GM13976 (cell line): ENCODE measurements at places on chromosomes 11 and 22.
A peak's percentile ranks its signal among the peaks of the same experiment; 100 is the strongest.

GRCh38 chr22:49354516-49355210 lies 473.0 kb downstream of the BRD1 start:
- no peak for DNase-seq

GRCh38 chr11:14520747-14521151 lies 563 bp upstream of the PSMA1 start:
- DNase-seq: no peak

- no peak for DNase-seq
Measured at GRCh38 chr11:78717041-78717440, 142.4 kb upstream of the NARS2 start.

DNA sequence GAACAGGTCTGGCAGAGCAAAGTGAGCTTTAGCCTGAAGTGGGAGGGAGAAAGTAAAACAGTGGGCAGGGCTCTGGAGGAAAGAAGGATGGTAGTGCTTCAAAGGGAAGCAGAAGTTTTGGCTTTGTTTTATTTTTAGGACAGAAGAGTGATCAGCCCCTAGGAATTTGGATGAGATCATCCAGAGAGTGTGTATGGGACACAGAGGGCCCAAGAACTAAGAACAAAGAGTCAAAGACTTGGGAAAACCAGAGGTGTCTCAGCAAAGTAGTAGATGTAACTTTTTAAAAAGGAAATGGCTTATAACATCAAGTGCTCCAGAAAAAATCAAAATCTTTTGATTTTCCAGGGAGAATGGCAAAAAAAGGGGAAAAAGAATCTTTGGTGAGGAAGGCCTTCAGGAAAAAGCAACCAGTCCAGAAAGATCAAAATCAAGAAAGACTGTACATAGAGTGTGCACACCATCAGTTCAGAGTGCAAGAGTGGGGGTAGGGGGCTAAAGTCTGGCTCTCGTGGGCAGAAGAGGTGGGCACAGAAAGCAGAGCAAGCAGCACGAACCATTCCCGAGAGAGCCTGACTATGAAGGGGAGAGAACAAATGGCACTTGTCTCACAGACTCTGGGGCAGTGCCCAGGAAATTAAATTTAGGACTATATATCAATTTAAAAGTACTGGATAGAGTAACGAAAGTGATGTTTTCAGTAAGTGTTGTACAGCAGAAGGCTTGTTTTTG lies 30.0 kb downstream of the MAPK1 start:
- no peak for DNase-seq

- no peak for DNase-seq
Measured at GRCh38 chr22:48037618-48038017, 1275.2 kb downstream of the TBC1D22A start.

GRCh38 chr11:83025267-83025704 lies 46.4 kb downstream of the RAB30 start:
- no peak for DNase-seq

GRCh38 chr22:36493690-36494110 lies 12.3 kb upstream of the TXN2 start:
- peak; percentile 70 for DNase-seq
